ENCODE measurements at places on chromosomes 11 and 22. TPM values are rescaled to one million over a fixed set of nuclear protein-coding genes. Genes with fewer than 3 reads are reported as not detected.

GRCh38 chr11:132202621-132203020 is 832.2 kb downstream of the NTM start:
- no peaks in the 10 kb centered on the region for H3K36me3 ChIP-seq
- no peak for DNase-seq
- H3K27ac ChIP-seq = no peak overlapping the region
- H3K4me1 ChIP-seq = no peaks in the 10 kb centered on the region
- H3K4me3 ChIP-seq = no peak overlapping the region

DNA sequence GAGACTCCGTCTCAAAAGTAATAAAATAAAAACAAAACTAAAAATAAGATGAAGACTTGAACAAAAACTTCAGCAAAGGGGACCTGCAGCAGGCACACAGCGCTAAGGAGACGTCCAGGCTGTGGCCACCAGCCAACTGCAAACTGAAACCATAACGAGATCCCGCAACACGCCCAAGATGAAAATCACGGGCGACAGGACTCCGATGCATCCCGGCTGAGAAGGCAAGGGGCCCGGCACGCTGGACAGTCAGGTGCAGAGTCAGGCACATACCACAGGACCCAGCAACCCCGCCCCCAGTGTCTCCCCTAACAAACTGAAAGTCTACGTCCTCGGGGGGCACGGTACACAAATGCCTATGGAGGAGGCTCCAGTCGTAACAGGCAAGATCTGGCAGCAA is 9.2 kb downstream of the HRAS start:
- DNase-seq = no peak
- H3K4me1 ChIP-seq = no peaks in the 10 kb centered on the region
- H3K4me3 ChIP-seq = no peak overlapping the region
- peaks cover 1% of the 10 kb centered on the region for H3K36me3 ChIP-seq
- no peak overlapping the region for H3K27ac ChIP-seq
- no peaks in the 10 kb centered on the region for H3K27me3 ChIP-seq

DNA sequence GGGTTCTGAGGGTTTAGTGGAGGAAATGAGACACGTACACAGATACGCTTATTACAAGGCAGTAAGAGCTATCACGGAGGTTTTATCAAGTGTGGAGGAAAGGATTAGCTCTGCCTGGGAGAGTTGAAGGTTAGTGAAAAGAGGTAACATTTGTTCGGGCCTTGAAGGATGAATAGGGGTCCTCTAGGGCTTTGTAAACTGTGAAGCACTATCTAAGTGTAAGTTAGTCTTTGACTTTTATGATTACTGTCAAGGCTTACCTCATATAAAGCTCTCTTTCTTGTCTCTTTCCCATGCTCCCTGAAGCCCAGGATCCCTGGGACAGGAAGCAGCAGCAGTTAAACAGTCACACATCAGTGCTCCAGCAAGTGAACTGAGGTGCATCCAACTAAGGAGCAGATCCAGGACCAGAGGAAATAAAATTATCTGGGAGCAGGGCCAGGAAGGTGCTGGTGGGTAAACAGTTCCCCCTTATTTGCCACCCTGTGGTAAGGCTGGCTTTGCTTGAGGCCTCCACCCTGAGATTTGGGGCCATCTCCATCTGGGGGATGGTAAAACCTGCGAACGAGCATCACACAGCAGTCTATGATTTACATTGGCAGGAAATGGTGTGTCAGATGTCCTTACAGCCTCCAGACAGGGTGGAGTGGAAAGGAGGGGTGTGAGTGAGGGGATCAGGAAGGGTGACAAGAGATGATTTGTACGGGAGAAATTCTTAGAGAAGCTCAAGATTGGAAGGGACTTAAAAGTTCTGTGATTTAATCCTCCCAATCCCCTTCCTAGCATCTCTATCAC is 27.2 kb downstream of the GVQW3 start:
- no peak for DNase-seq
- no peak overlapping the region for H3K4me3 ChIP-seq
- H3K27ac ChIP-seq = no peak overlapping the region
- no peaks in the 10 kb centered on the region for H3K4me1 ChIP-seq

GRCh38 chr11:69931994-69932910 is 113.0 kb upstream of the FGF3 start:
- H3K4me1 ChIP-seq = no peaks in the 10 kb centered on the region
- H3K36me3 ChIP-seq = no peaks in the 10 kb centered on the region
- H3K27ac ChIP-seq = no peak overlapping the region
- no peak for DNase-seq

DNA sequence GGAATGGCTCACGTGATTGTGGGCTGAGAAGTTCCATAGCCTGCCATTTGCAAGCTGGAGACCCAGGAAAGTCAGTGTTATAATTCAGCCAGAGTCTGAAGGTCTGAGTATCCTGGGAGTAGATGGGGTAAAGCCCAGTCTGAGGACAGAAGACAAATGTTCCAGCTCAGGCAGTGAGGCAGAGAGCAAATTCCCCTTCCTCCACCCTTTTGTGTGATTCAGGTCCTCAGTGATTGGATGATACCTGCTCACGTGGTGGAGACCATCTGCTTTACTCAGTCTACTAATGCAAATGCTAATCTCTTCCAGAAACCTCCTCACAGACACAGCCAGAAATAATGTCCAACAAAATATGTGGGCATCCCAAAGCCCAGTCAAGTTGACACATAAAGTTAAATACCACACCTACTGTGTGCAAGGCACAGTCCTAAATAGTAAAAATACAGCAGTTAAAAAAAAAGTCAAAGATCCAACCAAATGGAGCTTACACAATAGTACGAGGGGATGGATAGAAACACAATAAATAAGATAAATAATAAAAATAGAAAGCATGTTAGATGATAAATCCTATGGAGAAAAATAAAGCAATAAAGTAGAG is 13.2 kb upstream of the APOL6 start:
- H3K4me1 ChIP-seq = peaks cover 13% of the 10 kb centered on the region
- H3K36me3 ChIP-seq = no peaks in the 10 kb centered on the region
- H3K27me3 ChIP-seq = no peaks in the 10 kb centered on the region
- no peak overlapping the region for H3K4me3 ChIP-seq
- H3K27ac ChIP-seq = no peak overlapping the region

GRCh38 chr11:3855808-3856491 is 486 bp downstream of the STIM1 start:
- peak overlapping the region; percentile 86 for H3K4me3 ChIP-seq
- H3K27ac ChIP-seq = peak overlapping the region; percentile 29
- no peaks in the 10 kb centered on the region for H3K27me3 ChIP-seq

GRCh38 chr11:18093959-18094358 is 11.9 kb downstream of the SAAL1 start:
- DNase-seq = no peak
- H3K36me3 ChIP-seq = peaks cover 2% of the 10 kb centered on the region
- no peaks in the 10 kb centered on the region for H3K27me3 ChIP-seq
- H3K4me1 ChIP-seq = no peaks in the 10 kb centered on the region
- H3K27ac ChIP-seq = no peak overlapping the region

DNA sequence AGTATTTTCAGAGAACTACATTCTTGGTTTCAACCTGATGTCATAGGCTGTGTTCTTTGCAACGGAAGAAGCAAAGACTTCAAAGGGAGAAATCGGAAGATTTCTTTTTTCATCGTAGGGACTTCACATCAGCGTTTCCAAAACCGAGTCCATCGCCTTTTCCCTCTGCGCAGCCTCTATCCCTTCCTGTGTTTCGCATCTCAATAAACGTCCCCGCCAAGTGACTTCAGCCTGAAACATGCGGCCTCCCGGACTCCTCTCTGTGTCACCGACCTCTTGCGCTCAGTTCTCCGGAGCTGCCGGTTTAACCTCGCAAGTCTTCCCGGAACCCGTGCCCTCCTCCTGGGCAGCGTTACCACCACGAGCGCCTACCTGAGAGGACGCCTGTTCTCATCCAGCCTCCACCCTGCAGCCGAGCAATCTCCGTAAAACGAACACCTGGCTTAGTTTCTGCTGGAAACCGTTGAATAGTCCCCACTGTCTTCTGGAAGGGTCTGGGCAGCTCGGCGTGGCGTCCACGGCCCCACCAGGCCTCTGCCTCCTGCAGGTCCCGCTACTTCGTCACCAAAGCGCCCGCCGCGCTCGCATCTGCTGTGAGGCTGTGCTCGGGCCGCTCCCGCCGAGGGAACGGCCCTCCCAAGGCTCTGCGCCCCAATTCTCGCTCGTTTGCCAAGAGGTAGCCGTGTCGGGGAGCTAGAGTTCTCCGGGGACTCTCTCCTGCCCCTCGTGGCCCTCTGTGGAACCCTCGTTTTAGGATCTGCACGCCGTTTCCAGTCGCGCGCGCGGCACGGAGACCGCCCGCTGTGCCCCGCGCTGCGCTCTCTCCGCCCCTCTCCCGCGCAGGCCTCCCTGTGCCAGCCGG is at the start of gene GLB1L3:
Gene GLB1L3 (plus strand): TSS at position 846 of the 862 bp plus-strand sequence. CDS start 362 bp downstream, outside the sequence.
- no peaks in the 10 kb centered on the region for H3K36me3 ChIP-seq
- peak within 1 kb of the TSS; percentile 34 for H3K4me3 ChIP-seq
- H3K27me3 ChIP-seq = peaks cover 52% of the 10 kb centered on the region

GRCh38 chr11:15453211-15453765 is 338.6 kb downstream of the INSC start:
- no peak overlapping the region for H3K27ac ChIP-seq
- no peaks in the 10 kb centered on the region for H3K27me3 ChIP-seq
- no peaks in the 10 kb centered on the region for H3K4me1 ChIP-seq
- H3K36me3 ChIP-seq = no peaks in the 10 kb centered on the region
- no peak for DNase-seq

DNA sequence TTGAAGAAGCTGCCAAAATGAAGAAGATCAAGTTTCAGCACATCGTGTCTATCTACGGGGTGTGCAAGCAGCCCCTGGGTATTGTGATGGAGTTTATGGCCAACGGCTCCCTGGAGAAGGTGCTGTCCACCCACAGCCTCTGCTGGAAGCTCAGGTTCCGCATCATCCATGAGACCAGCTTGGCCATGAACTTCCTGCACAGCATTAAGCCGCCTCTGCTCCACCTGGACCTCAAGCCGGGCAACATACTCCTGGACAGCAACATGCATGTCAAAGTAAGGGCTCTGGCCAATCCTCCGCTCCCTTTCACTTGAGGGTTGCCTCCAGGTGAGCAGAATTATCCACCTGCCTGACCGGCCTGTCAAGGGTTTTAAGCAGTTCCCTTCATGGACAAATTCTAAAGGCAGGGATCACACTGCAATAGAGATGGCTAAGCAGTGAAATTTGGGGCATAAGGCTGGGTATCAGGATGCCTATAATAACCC is 6.0 kb downstream of the ANKK1 start:
- H3K4me3 ChIP-seq = no peak overlapping the region
- DNase-seq = no peak
- H3K27me3 ChIP-seq = peaks cover 4% of the 10 kb centered on the region
- no peaks in the 10 kb centered on the region for H3K4me1 ChIP-seq

DNA sequence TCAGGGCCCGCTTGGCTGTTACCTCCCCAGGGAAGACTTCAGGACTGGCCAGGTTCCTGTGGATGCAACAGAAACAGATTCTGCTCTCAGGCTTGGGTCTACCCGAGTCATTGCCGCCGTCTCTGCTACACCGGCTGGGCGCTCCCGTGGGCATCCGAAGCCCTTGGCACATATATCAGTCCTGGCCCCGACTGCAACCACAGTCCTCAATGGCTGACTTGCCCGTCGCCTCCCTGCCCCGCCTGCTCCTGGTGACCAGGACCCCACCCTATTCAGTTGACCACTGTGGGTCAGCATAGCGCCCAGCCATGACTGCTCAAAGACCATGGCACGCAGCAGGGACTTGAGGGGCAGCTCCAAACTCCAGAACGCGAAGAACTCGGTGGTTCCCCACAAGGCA is 64.7 kb upstream of the SLC22A12 start:
- H3K27ac ChIP-seq = no peak overlapping the region
- H3K4me1 ChIP-seq = no peaks in the 10 kb centered on the region

DNA sequence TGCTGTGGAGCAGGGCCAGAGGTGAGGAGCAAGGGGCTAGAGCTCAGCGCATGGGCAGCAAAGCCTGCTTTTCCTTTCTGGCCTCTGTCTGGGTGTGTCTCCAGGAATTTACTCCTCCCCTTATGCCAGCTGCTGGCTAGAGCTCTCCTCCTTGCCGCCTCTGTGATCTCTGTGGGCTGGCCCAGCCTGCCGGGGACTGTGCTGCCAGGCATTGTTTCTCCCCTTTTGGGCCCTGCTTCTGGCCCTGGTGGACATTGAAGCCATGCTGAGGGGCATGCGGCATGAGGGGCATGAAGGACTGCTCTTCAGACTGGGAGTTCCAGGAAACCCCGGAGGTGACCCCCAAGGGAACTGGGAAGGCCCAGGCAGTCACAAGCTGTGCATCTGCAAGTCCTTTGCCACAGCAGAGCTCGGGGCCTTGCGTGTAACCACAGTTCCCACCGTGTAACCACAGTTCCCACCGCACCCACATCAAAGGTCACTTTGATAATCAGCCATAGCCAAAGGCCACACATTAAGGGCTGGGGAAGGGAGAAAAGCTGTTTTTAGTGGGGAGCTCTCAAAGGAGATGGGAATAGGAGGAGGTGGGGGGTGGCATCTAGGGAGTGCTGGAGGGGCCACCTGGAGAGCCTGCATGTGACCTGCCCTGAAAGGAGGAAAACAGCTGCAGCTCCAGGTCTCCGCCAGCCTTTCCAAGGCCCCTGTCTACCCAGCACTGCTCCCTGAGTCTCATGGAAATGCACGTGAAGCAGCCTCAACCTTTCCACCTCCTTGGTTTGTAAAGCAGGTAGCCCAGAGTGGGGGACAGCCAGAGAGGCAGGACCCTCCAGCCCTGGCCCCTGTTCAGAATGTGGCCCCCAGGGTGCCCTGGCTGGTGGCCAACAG is 62.3 kb downstream of the PPFIBP2 start:
- no peak for DNase-seq
- H3K4me1 ChIP-seq = peaks cover 50% of the 10 kb centered on the region
- no peak overlapping the region for H3K4me3 ChIP-seq
- no peaks in the 10 kb centered on the region for H3K27me3 ChIP-seq
- H3K36me3 ChIP-seq = no peaks in the 10 kb centered on the region
- H3K27ac ChIP-seq = peak overlapping the region; percentile 0

- no peak for DNase-seq
- no peaks in the 10 kb centered on the region for H3K4me1 ChIP-seq
- no peaks in the 10 kb centered on the region for H3K27me3 ChIP-seq
- no peaks in the 10 kb centered on the region for H3K36me3 ChIP-seq
Observed at GRCh38 chr11:114782650-114783310, 104.5 kb downstream of the NXPE2 start.

GRCh38 chr11:85835729-85836128 is 19.5 kb upstream of the CCDC83 start:
- H3K27ac ChIP-seq = no peak overlapping the region
- no peaks in the 10 kb centered on the region for H3K4me1 ChIP-seq
- no peaks in the 10 kb centered on the region for H3K36me3 ChIP-seq
- no peak overlapping the region for H3K4me3 ChIP-seq

DNA sequence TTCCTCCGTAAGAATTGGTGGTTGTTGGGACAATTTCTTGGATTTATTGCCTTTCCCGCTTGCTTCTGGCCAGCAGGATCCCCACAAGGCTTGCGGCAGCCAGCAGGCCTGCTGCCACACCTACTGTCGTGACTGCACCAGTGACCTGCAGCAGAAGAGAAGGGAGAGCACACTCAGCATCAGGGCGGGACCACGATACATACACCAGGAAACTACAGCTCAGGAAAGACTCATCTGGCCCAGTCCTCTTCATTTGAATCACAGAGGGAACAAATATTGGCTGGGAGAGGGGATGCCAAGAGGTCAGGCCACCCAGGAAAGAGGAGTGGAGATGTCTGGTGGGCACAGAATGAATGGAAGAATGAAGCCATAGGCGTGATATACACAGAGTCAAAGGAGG is 10.3 kb downstream of the PLAAT2 start:
- H3K4me1 ChIP-seq = no peaks in the 10 kb centered on the region
- no peaks in the 10 kb centered on the region for H3K36me3 ChIP-seq
- no peaks in the 10 kb centered on the region for H3K27me3 ChIP-seq

- no peaks in the 10 kb centered on the region for H3K4me1 ChIP-seq
- H3K4me3 ChIP-seq = no peak overlapping the region
- no peak for DNase-seq
- H3K27me3 ChIP-seq = no peaks in the 10 kb centered on the region
- no peaks in the 10 kb centered on the region for H3K36me3 ChIP-seq
Observed at GRCh38 chr11:115421352-115421991, 82.7 kb downstream of the CADM1 start.

MMP1 gene
- 28.5 TPM for total RNA-seq

DEFB131B gene
- not detected for total RNA-seq

SAAL1 gene
- total RNA-seq = 20.0 TPM

NTM gene
- 9.2 TPM for total RNA-seq

CASP5 gene
- 0.26 TPM for total RNA-seq

TBCEL gene
- 27.7 TPM for total RNA-seq

Measured in fibroblast of lung (primary cell).